ENCODE measurements at places on chromosomes 7 and 10.

GRCh38 chr10:110556969-110557601 lies 10.4 kb upstream of the SMC3 start:
- peak; percentile 2 for DNase-seq

- no peak for DNase-seq
Observed at GRCh38 chr10:90032519-90032918, 331.1 kb downstream of the KIF20B start.

- DNase-seq: no peak
Observed at GRCh38 chr7:33195264-33195663, 65.9 kb downstream of the BBS9 start.

- DNase-seq: peak; percentile 0
Observed at GRCh38 chr10:96025566-96025965, 17.8 kb upstream of the CCNJ start.

DNA sequence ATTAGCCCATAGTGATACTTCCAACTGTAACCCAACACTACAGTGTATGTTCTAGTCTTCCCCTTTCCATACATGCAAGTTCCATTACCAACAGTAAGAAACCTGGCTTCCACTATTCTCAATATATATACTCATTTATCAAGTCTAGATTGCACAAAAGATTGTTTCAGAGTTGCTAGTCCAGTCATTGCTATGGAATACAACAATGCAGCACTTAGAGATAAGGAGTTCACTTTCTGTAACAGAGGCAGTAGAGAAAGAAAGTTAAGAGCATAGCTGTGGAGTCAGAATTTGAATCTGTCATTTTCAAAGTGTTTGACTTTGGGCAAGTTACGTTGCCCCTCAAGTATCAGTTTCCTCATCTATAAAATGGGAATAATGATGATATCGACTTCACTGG lies 90.1 kb downstream of the RTKN2 start:
- no peak for DNase-seq
